ENCODE measurements at places on chromosomes 7 and 10.
A peak's percentile ranks its signal among the peaks of the same experiment; 100 is the strongest.

- DNase-seq, result peak; percentile 61
Observed at GRCh38 chr10:79268161-79268601, 79.1 kb upstream of the PPIF start.

GRCh38 chr7:38368191-38368605, 94.8 kb upstream of the TARP start:
- DNase-seq, result peak; percentile 77

DNA sequence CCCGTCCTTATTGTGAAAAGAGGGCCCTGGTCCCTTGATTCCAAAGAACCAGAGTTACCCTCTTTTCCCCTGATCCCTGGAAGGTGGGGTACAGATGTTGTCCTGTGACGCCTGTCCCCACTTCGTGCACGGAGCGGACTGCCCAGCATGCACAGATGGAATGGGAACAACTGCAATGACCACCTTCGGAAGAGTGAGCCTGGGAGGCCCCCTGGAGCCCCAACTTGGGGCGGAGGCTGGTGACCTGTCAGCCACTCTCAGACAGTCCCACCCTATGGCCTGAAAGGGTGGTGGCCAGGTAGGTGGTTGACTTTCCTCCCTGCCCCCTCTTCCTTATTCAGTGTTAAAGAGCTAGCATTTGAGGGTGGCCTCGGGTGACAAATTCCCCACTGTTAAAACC, 196.6 kb upstream of the GALNT17 start:
- DNase-seq, result no peak

GRCh38 chr7:118151671-118152070, 32.3 kb upstream of the LSM8 start:
- DNase-seq, result peak; percentile 1

GRCh38 chr7:43729924-43730248, 563 bp upstream of the COA1 start:
- no peak for DNase-seq

GRCh38 chr10:116097239-116097784, 175.7 kb downstream of the GFRA1 start:
- no peak for DNase-seq

- peak; percentile 13 for DNase-seq
Observed at GRCh38 chr10:36888925-36889573, 236.3 kb upstream of the ANKRD30A start.

DNA sequence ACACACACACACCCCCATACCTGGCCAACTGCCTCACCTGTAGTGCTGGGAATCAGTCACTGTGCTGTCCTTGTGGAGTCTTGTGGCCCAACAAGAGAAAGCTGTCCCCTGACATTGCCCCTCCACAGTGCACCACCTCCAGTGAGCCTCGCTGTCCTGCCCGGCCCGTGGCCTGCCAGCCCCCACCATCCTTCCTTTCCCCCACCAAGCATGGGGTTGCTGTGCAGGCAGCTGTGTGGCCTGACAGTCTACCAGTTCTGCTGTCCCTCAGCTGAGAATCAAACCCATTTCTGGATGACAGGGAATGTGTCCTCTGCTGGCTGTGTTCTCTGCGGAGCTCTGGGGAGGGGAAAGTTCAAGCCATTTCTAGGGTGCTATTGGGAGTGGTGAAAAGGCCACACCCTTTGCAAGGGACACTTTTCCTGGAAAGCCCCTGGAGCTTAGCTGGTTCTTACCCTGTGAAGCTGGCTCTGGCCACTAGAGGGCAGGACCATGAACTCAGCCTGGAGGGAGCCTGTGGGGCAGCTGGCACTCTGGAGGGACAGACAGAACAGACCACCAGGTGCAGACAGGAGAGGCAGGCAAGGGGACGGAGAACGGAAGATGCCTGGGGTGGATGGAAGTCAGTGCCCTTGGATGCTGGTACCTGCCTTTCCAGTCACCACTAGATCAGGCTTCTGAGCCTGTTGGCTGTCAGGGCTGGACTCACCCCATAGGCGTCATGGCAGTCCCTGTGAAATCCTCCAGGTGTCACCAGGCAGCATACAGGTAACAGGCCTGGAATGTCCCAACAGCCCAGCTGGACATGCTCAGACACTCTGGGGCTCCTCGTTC, 10.5 kb upstream of the MTPAP start:
- peak; percentile 47 for DNase-seq

DNA sequence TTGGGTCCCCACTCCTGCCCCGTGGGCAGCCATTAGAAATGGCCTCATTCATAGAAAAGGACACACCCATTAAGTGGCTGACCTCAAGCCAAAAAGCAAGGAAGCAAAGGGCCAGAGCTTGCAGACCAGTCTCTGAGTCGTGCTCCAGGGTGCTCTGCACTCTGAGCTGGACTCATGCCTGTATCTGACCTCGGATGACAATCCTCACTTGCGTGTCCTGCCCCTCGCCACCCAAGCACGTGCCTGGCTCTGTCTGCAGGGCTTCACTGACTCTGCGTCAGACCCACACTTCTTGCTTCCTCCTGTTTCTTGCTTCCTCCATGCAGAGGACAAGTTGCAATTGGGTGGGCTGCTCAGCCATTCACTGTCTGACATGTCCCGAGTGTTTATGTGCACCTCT, 138.8 kb downstream of the OAT start:
- no peak for DNase-seq

- DNase-seq, result no peak
Observed at GRCh38 chr10:80465839-80466590, 11.9 kb downstream of the TSPAN14 start.

DNA sequence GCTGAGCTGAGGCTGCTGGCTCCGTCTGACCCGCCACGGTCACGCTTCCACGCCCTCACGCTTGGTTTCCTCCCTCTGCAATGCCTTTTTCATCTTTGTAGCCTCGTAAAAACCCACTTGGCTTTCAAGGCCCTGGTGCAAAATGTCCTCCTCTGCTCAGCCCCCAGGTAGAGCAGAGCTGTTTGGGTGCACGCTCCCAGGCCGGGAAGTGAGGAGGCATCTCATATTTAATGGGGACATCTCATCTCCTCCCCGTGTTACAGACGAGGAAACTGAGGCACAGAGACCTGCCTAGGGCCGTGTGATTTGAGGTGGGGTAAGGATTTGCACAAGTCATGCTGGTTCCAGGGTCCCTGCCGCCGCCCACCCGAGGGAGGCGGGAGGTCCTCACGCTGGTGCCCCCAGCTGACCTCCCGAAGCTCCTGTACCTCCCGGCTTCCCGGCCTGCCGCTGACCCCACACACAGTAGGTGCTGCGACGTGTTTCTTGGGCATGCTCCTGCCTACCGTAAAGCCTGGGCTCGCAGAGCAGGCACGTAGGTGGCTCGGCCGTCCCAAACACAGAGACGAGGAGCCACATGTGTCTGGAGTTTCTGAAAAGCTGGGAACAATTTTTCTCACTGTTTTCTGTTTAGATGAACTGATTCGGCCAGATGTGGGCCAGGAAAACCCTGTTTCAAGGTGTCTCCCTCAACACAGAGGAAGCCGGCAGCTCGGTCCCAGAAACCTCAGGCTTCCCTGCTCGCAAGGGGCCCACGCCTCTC, 11.5 kb downstream of the FOXL3 start:
- no peak for DNase-seq

DNA sequence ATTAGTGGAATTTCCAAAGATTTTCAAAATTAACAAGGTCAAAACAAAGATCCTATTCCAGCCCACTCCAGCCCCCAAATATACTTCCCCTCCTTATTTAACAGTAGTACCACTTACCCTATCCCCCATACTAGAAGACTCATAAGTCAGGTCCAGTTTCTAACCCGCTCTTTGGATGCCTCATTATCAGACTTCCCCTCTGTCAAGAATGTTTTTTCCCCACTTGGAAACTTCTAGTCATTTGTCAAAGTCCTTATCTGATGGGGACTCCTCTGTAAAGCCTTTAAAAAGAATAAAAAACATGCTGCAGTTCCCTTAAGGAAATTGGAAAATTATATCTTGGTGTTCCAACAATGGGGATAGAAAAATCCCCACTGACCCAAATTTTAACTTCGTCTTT, 70.1 kb downstream of the IMMP2L start:
- DNase-seq, result no peak

GRCh38 chr10:80444646-80445319, 9.3 kb upstream of the TSPAN14 start:
- DNase-seq, result peak; percentile 76

GRCh38 chr10:72335394-72336258, 19.1 kb downstream of the DNAJB12 start:
- peak; percentile 84 for DNase-seq

DNA sequence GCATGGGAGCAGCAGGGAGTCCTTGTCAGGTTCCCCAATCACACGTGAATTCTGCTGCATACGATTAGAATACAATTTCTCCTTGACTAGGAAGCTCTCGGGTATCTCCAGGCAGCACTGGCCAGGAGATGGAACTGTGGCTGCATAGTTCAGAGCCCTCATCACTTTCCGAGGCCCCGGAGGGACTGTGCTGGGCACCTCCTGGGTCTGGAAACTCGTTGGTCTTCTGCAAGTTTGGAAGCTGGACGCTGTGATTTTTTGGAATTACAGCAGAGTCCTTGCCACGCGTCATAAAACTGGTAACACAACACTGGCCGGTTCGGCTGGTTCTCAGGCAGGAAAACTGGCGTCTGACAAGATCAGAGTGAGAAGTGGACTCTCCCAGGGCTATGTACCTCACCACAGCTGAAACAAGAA, 216.1 kb downstream of the CCDC3 start:
- no peak for DNase-seq

- DNase-seq, result no peak
Observed at GRCh38 chr7:20238754-20239324, 21.7 kb upstream of the MACC1 start.

DNA sequence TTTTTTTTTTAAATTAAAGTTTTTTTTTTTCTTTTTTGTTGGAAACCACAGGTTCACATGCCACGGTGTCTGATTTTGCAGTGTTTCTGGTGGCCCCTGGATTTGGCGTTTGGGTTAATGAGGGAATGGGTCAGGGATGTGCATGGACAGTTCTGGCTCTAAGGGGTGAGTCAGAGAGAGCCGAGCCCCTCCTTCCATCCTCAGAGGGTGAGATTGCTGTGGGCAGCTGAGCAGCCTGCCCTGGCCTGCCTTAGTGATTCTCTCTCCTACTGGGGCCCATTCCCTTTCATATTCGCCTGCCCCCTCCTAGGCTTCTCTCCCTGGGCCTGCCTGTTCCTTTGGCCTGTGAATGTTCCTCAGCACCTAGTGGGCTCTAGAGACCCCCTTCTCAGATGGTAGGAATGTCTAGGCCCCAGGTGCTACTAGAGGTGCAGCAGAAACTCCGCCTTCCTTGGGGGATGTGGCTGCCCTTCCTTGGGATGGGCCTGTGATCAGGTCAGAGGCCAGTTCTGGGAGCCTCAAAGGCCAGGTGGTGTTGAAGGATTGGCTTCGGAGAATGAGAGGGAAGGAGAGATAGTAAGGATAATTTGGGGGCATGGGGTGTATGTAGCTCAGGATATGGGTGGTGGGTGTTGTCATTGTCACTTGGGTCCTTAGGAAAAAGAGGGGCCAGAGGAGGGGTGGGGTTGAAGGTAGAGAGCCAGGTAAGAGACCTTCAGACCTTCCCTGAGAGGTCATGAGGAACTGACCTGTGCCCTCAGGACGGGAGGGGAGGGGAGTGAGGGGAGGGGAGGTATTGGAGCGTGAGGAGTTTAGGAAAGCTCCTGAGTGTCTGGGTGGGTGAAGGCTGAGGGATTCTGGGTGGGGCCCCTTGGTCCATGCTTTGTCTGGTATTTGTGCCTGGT, 19.8 kb downstream of the TSPAN14 start:
- peak; percentile 62 for DNase-seq

DNA sequence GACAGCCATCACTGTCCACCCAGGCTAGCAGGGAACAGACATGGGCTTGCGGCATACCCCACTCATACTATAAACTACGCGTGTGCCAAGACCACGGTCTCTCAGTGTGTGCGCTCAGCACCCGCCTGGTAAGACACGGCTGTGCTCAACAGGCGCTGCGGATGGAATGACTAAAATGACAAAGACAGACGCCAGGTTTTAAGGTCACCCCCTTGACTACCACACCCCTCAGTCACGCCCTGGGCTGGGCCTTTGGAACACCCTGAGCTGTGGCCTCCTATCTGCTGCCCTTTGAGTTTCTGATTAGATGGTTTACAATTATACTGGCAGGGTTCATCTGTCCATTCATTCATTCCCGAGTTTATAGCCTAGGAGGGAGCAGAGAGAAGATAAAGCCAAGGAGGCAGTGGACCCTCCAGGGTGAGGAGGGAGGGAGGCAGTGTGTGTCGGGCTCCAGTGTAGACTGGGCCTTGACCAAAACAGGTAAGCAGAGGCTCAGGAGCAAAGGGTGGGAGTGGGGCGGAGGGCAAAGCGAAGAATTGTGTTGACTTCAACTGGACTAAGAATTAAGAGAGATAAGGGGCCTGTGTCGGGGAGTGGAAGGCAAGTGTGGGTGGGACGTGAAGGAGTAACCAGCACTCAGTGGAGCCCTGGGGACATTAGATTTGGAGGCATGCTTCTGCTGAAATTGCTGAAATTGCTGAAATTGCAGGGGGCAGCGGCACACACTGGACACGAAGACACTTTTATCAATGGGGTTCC, 35.0 kb downstream of the TNS3 start:
- DNase-seq, result no peak

- peak; percentile 31 for DNase-seq
Observed at GRCh38 chr7:108613147-108613948, 43.7 kb downstream of the DNAJB9 start.

DNA sequence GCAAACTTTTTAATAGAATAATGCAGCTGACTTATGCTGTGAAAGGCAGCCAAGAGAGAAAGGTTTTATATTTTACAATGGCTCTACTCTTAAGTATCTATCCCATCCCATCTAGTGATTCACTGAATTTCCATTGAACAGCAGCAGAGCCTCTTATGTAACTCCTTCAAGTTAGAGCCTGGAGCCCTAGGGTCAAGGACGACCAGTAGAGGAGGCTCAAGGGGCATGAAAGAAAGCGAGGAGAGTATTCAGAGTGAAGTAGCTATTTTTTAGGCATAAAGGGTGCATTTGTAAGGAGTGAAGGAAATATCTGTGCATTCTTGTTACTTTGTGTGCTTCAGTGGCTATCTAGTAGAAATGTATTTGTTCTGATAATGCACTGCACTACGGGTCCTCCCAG, 180.2 kb upstream of the TPK1 start:
- no peak for DNase-seq

DNA sequence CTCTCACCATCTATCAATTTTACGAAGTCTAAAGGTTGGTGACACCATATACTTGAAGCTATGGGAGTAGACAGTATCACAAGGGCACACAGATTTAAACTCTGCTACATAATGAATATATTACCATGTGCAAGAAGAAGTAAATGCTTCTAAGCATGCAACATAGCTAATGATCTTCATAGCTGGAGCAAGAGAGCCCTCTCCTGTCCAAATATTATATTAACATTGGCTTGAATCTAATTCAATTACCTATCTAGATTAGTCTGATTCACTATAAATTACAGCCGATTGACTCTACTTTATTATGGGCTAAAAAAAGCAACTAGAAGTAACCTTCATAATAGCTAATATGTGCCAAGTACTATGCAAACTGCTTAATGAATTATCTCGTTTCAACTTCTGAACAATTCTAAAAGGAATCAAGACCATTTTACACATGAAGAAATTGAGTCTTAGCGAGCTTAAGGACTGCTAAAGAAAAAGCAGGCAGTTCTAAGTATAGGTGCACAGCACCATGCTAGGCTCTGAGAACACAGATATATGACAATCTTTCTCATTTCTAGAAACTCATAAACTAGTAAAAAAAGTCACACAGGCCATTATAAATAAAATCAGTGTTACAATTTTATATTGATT, 21.9 kb downstream of the FRA10AC1 start:
- DNase-seq, result peak; percentile 39

Measured in iris pigment epithelial cell (primary cell).